ENCODE measurements at places on chromosomes 1 and 21. TPM values are rescaled to one million over a fixed set of nuclear protein-coding genes. Genes with fewer than 3 reads are reported as not detected.
A peak's percentile ranks its signal among the peaks of the same experiment; 100 is the strongest.

Gene TSPAN2
- total RNA-seq, result 13.7 TPM

Gene AURKAIP1
- total RNA-seq, result 117 TPM

DNA sequence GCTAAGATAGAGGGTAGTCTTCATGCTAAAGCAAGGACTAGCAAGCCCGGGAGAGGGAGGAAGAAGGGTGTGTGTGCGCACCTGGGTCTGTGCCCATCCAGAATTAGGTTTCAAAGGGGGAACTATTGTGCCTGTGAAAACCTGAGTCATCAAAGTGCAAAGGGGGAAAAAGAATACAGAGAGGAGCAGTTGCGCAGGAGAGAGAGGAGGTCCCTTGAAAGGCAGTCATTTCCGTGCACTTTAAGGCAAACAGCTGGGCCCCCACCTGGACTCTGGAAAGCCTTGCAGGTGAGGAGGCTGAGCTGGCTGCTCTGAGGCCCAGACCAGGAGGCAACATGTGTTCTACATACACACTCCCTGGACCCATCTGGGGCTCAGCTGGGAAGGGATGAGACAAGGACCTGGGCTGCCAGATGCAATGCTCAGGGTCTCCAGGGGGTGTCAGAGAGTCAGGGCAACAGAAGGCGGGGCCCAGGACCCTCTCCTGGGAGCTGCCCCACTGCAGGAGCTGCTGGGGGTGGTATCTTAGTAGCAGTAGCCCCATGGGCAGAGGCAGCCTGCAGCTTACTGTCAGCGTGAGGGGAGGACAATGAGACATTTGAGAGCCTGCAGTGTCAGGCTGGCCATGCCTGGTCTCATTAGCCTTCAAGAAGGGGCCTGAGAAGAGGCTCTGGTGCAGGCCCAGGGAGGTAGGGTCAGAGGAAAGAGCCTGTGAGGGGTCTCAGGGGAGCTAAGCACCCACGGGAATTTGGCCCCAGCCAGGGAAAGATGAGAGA is 14.3 kb downstream of the PROK1 start:
- H3K27ac ChIP-seq, result no peak overlapping the region
- H3K4me1 ChIP-seq, result no peaks in the 10 kb centered on the region
- H3K4me3 ChIP-seq, result no peak overlapping the region
- DNase-seq, result no peak
- no peaks in the 10 kb centered on the region for H3K36me3 ChIP-seq

- peaks cover 23% of the 10 kb centered on the region for H3K4me1 ChIP-seq
- no peak for DNase-seq
- H3K27ac ChIP-seq, result peak overlapping the region; percentile 5
- no peak overlapping the region for H3K4me3 ChIP-seq
- no peaks in the 10 kb centered on the region for H3K27me3 ChIP-seq
Measured at GRCh38 chr1:46298387-46298786, 5.0 kb downstream of the LRRC41 start.

GRCh38 chr1:23407016-23407630 is 17.4 kb downstream of the TCEA3 start:
- no peaks in the 10 kb centered on the region for H3K36me3 ChIP-seq
- no peak overlapping the region for H3K4me3 ChIP-seq
- H3K4me1 ChIP-seq, result peaks cover 26% of the 10 kb centered on the region
- H3K27me3 ChIP-seq, result no peaks in the 10 kb centered on the region
- DNase-seq, result no peak
- no peak overlapping the region for H3K27ac ChIP-seq

DNA sequence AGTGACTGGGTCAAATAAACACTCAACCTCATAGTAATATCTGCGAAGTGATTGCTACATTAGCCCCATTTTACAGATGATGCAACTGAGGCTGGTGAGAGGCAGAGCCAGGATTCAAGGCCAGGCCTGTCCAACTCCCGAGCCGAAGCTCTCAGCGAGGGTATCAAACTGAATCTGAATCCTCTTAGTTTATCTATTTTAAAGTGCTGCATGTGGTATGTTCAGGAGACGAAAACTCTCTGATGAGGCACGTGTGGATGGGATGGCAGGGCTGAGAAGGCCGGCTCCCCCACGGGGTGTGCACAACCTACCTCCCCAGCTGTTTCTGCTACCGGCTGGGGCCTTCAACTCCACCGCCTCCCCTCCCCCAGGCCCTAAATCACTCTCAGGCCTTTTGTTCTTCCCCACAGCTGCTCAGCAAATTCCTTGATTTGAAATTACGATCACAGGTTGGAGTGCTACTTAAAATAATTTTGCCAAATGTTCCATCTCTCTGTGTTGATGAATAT is 171.8 kb downstream of the TOMM20 start:
- no peak for DNase-seq
- no peak overlapping the region for H3K27ac ChIP-seq
- H3K4me3 ChIP-seq, result no peak overlapping the region
- H3K36me3 ChIP-seq, result no peaks in the 10 kb centered on the region

Gene CCDC18
- 5.8 TPM for total RNA-seq

All from upper lobe of left lung (tissue), 6 donors.